ENCODE measurements at places on chromosomes 4 and X.

GRCh38 chr4:3676196-3676595 is 90.0 kb upstream of the ADRA2C start:
- DNase-seq, result no peak

DNA sequence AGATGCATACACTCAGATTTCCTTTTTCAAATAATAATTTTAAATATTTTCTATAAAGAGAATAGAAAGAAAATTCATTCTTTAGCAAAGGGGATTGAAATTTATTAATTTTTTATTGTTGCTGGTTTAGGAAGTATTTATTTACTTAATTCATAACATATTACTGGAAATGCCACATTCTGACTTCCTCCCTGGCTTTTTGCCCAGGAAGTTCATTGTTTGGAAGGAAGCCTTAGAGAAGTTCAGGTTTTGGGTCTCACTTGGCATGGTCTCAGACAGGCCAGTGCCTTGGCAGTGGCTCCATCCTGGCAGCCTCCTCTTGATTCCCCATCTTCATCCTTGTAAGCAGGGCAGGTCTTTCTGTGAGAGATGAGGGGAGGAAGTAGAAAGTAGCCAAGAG is 50.5 kb downstream of the IL15 start:
- DNase-seq, result no peak

GRCh38 chr4:6115342-6115741 is 85.0 kb downstream of the JAKMIP1 start:
- DNase-seq, result no peak

GRCh38 chr4:95693594-95693993 is 144.8 kb upstream of the UNC5C start:
- no peak for DNase-seq

DNA sequence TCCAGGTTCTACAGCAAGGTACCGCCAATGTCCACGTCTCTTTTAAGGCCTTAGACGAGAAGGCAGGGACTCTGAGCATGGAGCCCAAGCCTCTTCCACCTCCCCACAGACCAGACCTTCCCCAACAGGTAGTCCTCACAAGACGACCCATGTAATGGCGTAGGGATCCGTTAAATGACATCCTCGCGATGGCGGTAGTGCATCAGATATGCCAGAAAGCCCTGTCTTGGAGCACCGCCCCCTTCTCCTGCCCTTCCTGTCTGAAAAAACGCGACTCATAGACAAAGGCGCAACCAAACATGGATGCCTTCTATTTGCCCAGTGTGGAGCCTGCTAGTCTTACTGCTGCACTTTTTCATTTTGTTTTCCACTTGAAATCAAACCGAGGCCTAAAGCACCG is 185.4 kb downstream of the OR13H1 start:
- no peak for DNase-seq

- DNase-seq, result no peak
These were observed 774 bp downstream of the FAM193A start for GRCh38 chr4:2537011-2537830.

- no peak for DNase-seq
These were observed 90.4 kb upstream of the PCDH10 start for GRCh38 chr4:133058701-133059100.

DNA sequence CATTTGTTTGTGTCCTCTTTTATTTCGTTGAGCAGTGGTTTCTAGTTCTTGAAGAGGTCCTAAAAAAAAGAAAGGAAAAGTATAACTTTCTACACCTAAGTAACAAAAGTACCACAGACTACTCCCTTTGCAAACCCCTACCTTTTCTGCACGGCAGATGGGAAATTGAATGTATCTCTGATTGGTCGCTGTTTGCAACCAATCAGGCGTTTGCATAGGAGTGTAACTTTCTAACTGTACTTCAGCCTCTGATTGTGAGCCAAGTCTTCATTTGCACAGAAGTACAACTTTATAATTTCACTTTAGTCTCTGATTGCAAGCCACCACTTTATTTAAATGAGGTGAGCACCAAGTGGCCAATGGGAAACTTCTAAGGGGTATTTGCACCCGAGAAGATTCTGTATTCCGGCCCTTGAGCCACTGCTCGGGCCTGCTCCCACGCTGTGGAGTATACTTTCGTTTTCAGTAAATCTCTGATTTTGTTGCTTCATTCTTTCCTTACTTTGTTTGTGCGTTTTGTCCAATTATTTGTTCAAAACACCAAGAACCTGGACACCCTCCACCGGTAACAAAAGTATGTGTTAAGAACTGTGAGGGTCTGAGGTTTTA is 40.3 kb upstream of the FHL1 start:
- no peak for DNase-seq

GRCh38 chr4:187665086-187665485 is 330.5 kb upstream of the ZFP42 start:
- DNase-seq, result no peak

DNA sequence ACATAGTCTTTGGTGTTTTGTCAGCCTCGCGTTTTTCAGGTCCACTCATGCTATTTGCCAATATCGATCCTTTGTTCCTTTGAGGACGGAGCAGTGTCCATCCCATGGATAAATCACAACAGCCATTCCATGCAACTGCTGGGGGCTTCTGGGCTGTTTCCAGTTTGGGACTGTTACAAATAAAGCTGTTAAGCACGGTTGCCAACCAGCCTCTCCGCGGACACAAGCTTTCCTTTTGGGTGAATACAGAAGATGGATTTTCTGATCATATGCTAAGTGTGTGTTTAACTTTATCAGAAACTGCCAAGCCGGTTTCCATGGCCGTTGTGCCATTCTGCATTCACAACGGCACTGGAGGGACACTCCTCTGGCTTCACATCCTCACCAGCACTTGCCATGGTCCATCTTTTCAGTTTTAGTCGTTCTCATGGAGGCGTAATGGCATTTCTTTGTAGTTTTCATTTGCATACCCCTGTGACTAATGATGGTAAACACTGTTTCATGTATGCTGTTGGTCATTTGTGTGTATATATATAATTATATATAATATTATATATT is 67.8 kb downstream of the ABLIM2 start:
- DNase-seq, result no peak

GRCh38 chrX:1841746-1842145 is 226.9 kb downstream of the ASMT start:
- DNase-seq, result no peak

- DNase-seq, result no peak
These were observed 83.8 kb downstream of the MOSPD2 start for GRCh38 chrX:14956813-14957582.

DNA sequence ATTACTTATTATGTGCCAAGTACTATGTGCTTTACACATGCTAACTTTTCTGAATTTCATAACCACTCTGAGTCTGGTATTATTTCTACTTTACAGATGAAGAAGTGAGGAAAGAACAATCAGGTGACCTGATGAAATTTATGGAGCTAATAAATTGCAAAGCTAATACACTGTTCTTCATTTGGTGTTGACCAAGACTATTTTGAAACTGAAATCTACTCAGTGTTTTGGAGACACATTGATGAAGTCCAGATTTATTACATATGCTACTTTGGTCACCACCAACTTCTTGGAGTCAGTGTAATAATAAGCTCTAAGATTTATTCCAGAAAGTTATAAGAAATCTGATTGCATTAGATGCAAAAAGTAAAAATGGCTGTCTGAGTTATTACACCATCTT is 637.9 kb downstream of the FAT4 start:
- no peak for DNase-seq

DNA sequence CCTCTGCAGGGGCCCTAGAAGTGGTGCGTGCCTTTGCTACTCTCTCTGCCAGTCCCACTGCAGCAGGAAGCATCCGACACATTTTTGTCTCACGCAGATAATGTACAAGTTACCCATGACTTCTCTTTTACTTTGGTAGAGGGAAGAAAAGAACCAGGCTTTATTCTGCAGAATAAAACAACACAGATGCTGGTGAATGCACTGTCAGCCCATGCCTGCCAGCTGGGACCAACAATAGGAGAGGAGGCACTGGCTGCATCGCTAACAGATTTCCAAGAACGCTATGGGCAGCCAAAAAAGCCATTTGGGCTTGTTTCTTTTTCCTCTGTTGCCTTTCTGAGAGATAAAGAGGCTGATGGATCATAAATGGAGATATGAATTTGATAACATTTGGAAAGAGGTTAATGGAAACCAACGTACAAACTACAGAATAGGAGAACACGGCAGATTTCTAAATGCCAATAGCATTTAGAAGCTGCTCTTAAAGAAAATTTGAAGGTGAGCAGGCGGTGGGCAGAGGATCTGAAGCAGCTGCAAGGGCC is 47.5 kb upstream of the IGFBP7 start:
- DNase-seq, result no peak

- no peak for DNase-seq
These were observed 30.0 kb downstream of the FAM9C start for GRCh38 chrX:13014111-13015096.

DNA sequence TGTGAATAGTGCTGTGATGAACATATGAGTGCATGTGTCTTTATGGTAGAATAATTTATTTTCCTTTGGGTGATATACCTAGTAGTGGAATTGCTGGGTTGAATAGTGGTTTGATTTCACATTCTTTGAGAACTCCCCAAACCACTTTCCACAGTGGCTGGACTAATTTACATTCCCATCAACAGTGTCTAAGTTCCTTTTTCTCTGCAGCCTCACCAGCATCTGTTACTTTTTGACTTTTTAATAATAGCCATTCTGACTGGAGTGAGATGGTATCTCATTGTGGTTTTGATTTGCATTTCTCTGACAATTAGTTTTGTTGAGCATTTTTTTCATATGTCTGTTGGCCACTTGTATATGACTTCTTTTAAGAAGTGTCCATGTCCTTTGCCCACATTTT is 29.1 kb downstream of the JADE3 start:
- DNase-seq, result no peak

- DNase-seq, result no peak
These were observed 24.3 kb downstream of the GAK start for GRCh38 chr4:907691-908425.

- DNase-seq, result no peak
These were observed 26.0 kb upstream of the SLC25A5 start for GRCh38 chrX:119442286-119442685.

GRCh38 chrX:24692305-24692704 is 1.4 kb upstream of the POLA1 start:
- DNase-seq, result no peak

DNA sequence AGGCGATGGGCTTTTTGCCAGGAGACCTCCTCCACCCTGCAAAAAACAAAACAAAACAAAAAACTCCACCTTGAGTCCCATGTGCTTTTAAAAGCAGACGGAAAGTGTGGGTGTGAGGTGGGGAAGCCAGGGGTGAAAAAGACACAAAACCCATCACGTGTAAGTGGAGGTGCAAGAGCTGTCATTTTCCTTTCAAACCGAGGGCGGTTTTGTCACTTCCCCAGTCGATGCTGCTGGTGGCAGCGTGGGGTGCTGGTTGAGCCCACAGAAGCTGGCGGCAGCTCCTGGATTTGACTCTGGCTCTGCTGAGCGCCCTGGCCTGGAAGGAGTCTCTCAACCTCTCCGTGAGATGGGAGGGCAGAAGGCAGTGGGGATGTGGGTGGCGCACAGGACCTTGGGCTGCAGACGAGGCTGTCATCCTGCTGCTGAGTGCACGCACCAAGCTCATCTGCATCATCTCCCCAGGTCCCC is 110.0 kb downstream of the PSAPL1 start:
- DNase-seq, result peak; percentile 66

DNA sequence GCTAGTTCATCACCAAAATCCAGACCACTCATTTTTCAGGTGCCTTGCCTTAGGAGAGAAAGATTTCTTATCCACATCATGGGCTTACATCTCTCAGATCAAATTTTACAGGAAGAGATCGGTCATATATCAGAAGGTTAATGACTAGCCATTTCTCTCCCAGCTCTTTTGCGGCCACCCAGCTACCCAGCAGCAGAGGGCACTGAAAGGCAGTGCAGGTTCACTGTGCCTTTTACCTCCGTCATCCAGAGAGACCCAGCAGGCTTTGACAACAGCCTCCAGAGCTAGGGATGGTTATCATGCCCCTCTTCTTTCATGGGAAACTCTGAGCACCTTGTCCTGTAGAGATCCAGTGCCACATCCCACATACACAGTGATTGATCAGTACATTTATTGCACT is 384.8 kb downstream of the AFF2 start:
- no peak for DNase-seq

DNA sequence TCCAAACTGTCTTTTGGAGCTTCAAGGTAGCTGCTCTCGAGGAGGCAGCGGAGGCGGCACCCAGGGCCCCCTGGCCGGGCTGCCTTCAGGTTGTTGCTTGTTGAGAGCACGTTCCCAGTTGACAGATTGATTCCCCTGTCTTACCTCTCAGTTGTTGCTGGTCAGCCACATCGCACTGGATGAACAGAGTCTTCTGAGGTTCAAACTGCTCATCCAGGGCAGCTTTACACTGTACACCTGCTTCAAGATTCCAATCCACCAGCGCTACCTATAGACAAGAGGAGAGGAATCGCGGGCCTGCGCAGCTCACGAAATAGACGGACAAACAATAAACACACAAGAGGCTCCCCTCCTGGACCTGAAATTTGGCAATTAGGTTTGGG is 497 bp downstream of the HPGD start:
- DNase-seq, result no peak

- no peak for DNase-seq
These were observed 1153.0 kb upstream of the INTU start for GRCh38 chr4:126479709-126480108.

- DNase-seq, result no peak
These were observed 1.9 kb downstream of the PPARGC1A start for GRCh38 chr4:23887989-23888388.

DNA sequence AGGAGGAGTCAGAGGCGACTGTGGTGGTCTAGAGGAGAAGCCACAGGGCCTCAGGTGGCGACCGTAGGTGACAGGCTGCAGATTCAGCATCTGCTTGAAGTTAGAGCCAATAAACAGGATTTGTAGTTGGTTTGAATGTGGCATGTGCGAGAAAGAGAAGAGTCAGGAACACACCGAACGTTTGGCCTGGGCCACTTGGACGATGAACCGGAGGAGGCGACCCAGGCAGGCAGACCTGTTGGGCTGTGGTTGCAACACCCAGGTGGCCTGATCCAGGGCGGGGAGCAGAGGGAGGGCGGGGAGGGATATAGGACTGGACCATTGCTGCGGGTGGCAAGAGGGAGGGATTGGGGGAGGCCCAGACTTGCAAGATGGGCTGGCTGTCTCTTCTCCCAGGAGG is 10.0 kb upstream of the PSAPL1 start:
- no peak for DNase-seq

GRCh38 chr4:78418406-78418805 is 133.2 kb upstream of the ANXA3 start:
- no peak for DNase-seq

- no peak for DNase-seq
These were observed 231.7 kb downstream of the FBXW7 start for GRCh38 chr4:152304220-152304619.

GRCh38 chrX:14591976-14592375 is 62.6 kb downstream of the GLRA2 start:
- DNase-seq, result no peak

DNA sequence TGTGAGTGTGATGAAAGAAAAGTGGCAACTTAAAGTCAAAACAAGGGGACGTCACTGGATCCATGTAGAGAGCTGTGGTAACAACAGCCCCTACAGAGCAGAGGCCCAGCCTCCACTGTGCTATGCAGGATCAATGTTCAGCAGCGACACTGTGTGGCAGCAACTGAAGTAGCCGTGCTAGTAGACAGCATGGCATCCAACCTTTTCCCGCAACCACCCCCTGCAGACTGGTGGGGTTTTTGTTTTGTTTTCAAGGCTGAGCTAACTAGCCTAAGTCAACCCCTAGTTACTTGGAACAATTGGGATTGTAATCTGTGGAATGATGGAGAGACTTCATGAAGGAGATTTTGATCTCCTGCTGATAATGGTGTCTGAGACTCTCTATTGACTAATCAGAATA is 44.4 kb upstream of the PPARGC1A start:
- DNase-seq, result no peak
